ENCODE measurements at places on chromosomes 12 and 14. TPM values are rescaled to one million over a fixed set of nuclear protein-coding genes. Genes with fewer than 3 reads are reported as not detected.

- peak; percentile 36 for DNase-seq
Observed at GRCh38 chr12:70045036-70045435, 198.2 kb upstream of the CNOT2 start.

GRCh38 chr12:27236498-27236897 is 7.6 kb upstream of the STK38L start:
- DNase-seq = no peak

GRCh38 chr12:81949416-81949815 is 190.3 kb upstream of the PPFIA2 start:
- no peak for DNase-seq

GRCh38 chr12:113103756-113104450 is 31.7 kb downstream of the RASAL1 start:
- no peak for DNase-seq

HVCN1 gene
- 17.6 TPM for polyA plus RNA-seq

SLC38A4 gene
- polyA plus RNA-seq = 7.1 TPM

All from right lung (tissue), 10 donors.